Mammary epithelial cell (primary cell): ENCODE measurements at places on chromosomes 13 and 19.

DNA sequence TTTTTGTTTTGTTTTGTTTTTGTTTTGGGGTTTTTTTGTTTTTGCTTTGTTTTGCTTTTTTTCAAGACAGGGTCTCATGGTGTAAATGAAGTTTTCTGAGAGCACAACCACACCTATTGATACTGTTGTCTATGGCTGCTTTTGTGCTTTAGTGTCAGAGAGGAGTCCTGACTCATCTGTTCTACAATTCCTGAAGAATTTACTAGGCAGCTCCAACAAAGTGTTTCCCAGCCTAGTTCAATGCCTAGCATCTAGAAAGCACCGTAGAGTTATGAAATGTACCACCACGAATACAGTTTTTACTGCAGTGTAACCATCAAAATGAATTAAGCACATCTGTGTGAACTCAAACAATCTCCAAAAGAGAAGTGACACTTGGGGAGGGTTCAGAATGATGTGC, 21.2 kb downstream of the SAFB start:
- DNase-seq, result no peak

- no peak for DNase-seq
Observed at GRCh38 chr19:41682437-41682836, 5.6 kb downstream of the CEACAM7 start.

DNA sequence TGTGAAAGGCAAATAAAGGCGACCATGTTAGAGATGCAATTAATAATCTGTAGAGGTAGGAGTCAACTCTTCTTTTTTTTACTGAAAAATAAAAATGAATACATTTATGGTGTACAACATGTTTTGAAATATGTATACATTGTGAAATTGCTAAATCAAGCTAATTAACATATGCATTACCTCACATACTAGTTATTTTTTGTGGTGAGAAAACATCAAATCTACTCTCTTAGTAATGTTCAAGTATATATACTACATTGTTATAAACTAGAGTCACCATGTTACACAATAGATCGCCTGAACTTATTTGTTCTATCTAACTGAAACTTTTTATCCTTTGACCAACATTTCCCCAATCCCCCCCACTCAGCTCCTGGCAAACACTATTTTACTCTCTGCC, 143.2 kb downstream of the POU4F1 start:
- DNase-seq, result no peak

- peak; percentile 6 for DNase-seq
Observed at GRCh38 chr13:67343777-67344176, 113.6 kb upstream of the PCDH9 start.

- peak; percentile 97 for DNase-seq
Observed at GRCh38 chr19:23395041-23395721, at the start of gene ZNF91. Gene ZNF91, minus strand, starts transcription at chr19:23395471. Its CDS starts 117 bp downstream, at chr19:23395354.

DNA sequence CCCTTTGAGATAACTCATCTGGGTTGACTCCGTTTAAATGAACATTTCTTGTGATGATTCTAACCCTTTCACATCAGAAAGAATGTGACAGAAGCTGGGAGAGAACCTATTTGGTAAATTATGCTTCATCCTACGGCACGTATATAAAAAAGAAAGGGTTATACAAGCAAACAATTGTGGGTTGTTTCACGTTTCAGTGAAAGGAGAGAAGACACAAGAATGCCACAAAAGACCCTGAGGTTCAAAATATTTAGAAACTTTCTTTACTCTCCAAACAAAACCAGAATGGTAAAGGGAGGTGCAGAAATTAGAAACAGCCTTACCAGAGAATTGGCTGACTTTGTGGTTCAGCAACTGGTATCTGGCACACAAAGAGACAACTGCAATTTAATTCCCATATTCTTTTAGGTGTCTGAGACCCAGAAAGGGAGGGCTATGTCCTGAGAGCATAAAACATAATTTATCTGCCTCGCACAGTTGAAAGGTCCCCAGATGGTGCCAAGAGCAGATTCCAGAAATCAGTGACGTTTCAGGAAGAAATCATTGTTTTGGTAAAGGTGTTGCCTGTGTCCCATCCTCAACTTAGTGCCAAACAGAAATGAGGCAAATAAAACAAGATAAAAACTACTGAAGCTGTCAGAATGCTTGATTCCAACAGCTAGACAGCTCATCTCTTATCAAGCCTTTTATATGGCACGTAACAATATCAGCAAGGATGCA, 361.4 kb downstream of the EFNB2 start:
- DNase-seq, result no peak

- DNase-seq, result no peak
Observed at GRCh38 chr19:38115271-38115802, 108.7 kb downstream of the DPF1 start.

DNA sequence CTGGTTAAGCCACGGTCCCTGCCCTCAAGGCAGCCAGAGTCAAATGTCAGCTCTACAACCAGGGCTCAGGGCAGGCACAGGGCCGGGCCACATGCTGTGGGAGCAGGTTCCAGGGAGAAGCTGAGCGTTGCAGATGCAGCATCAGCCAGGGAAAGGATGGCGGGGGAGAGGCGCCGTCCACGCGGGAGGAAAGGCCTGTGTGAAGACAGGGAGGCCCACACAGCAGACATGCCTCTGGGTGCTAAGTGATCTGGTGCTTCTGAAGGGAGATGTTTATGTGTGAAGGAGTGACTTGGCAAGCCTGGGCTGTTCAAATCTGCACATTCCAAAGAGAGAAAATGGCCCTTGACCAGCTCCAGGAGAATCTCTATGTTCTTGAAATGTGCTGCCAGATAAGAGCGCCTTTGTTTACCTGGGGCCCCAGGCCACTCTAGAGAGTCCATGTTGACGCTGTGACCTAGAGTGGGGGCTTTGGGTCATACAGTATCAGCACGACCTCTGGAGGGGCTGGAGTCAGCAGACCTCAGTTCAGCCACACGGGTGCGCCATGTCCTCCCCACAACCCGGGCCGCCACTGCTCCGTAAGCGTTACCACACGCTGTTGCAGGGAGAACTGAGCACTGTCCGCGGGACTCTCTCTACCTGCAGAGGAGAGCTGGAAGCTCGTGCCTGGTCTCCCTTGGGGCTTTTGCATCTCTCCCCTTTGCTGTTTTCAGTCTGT, 15.9 kb upstream of the ATF5 start:
- DNase-seq, result no peak

GRCh38 chr13:41411522-41411921, 45.8 kb upstream of the RGCC start:
- DNase-seq, result peak; percentile 42

DNA sequence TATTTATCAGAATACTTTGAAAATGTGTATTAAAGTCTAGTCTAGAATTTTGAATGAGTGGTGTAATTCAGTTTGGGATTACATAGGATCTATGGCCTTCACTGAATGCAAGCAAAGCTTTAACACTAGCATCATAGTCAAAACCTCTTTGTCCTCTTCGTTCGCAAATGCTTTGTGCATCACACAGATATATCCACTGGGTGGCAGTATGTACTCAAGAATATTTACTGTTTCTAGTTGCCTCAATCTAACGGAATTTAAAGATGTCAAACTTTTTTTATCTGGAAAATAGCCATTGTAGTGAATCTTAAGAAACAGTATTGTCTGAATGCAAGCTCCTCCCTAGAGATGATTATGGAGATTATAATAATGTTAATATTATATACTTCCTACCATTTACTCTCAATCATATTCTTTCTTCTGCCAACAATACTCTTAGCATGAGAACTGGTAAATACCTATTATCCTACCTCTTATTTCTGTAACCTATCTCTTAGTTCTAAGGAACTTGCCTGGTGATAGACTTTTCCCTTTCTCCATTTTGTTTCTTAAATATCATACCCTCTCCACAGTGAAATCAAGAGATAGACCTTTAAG, 25.8 kb downstream of the LACC1 start:
- peak; percentile 48 for DNase-seq

- peak; percentile 76 for DNase-seq
Observed at GRCh38 chr19:8158411-8159074, 9.2 kb upstream of the FBN3 start.

DNA sequence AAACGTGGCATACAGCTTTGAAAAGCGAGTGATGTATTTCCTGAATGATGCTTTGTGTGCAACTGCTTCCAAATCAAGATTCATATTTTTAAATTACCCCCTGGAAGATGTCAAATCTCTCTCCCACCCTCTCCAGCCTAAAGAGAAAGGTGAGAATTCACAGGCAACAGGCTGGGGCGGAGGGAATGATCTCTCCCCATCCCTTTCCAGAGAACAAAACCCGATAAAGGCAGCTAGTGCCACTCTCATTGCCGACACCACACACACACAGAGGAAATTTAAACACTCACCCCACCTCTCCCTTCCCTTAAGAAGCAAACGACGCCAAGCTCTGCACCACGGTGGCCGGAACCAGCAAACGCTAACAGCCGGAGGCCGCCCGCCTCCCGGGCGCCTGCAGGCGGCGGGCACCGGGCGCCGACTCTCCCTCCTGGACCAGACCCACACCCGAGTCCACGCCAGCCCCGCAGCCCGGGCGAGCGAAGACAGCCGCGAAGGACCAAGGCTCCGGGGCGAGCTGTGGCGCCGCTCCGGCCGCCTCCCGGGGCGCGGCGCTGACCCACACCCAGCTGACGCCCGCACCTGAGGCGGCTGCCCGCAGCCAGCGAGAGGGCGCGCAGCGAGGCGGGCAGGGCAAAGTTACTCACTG, 477 bp downstream of the LNX2 start:
- DNase-seq, result no peak

DNA sequence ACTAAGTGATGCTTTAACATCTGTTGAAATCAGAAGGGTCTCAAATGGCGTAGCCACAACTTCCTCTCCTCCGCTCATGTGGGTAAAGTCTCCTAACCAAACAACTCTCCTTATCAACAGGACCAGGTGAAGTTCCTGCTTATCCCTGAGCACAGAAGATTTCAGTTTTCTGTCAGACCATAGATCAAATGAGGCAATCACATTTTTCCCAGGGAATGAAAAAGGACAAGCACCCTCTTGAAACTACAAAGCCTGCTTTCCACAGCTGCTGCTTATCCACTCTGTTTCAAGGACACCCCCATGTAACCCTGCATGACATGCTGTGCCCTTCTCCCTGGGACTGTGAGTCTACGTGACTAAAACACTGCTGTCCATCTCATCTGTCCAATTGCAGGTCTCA, 788.3 kb upstream of the SLITRK5 start:
- DNase-seq, result no peak
